Tibial nerve (tissue), 4 donors: ENCODE measurements at places on chromosomes 4 and X. TPM values are rescaled to one million over a fixed set of nuclear protein-coding genes. Genes with fewer than 3 reads are reported as not detected.

DNA sequence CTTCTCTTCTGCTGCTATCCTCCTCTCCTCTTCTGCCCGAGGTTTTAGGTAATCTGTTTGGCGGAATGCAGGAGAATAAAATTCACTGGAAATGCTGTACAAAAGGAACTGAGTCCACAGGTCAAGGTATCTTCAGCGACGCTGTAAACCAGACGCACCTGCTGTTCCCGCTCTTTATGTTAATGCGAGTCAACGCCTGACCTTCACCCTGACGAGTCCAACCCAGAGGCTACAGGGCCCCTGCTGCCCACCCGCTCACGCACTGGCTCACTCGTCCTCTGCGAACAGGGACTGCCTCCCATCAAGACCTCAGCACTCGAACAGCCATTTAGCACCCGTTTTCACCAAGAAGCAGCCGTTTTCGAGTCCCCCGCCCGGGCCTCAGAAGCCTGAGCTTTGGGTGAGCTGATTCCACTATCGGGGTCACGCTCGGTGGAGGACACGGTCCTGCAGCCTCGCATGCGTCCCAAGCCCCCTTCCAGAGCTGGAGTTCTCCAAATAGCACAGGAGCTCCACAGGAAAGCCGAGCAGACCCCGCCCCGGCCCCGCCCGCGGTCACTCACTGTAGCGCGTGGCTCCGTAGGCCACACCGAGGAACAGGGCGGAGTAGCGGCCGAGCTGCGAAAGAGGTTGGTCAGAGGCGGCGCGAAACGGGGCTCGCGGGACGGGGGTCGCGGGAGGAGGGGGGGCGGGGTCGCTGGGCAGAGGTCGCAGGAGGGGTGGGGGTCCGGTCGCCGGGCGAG lies 556 bp downstream of the ATP5ME start:
- peak; percentile 14 for DNase-seq

DNA sequence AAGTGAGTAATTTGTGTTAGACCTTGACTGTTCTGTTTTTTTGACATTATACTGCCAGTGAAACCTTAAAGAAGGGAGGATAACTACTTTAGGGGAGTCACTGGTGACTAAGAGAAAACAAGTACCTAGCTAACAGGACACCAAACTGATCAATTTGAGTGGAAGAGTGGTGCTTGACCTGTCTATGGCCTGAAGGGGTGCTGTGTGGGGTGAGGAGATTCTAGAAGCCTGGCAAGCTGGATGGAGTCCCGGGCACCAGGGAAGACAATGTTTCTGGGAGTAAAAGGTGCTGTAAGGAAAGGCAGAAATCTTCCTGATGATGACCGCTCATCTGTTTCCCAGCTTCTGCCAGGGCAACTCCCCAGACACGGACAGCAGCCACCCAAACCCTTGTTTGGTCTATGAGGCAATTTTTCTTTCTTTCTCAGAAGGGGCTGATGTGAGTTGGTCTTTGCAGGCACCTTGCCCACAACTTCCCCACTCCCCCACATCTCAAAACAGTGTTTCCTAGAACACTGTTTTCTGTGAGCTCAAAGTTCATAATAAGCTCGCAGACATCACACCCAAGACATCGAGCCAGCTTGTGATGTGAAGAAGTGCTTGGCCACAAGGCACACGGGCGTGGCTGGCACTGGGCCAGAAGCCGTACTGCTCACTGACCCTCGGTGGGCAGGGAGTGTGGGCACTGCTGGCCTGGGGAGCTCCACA lies 4.6 kb downstream of the TXK start:
- DNase-seq: no peak

DNA sequence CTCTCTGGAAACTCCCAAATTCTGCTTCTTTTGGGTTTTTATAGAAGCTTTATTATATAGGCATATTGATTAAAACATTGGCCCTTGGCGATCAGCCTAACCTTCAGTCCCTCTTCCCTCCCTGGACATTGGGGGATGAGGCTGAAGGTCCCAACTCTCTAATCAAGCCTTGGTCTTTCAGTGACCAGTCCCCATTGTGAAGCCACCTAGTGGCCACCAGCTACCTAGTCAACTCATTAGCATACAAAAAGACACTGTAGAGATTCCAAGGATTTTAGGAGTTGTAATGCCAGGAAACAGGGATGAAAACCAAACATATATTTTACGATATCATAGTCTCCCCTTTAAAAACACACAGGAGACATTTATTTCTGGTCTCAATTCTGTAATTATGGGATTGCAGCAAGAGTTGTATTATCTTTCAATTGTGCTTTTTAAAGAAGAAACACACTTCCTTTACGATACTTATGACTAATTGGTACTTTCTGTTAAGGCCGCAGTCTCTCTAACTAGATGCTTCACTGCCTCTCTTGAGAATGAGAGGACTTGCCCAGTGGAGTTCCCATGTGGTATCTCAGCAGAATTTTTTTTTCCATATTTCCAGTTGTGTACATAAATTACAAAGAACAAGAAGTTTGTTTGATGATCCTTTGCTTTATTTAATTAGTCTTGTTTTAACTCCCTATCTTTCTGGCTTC lies 58.2 kb downstream of the WDR17 start:
- DNase-seq: no peak

DNA sequence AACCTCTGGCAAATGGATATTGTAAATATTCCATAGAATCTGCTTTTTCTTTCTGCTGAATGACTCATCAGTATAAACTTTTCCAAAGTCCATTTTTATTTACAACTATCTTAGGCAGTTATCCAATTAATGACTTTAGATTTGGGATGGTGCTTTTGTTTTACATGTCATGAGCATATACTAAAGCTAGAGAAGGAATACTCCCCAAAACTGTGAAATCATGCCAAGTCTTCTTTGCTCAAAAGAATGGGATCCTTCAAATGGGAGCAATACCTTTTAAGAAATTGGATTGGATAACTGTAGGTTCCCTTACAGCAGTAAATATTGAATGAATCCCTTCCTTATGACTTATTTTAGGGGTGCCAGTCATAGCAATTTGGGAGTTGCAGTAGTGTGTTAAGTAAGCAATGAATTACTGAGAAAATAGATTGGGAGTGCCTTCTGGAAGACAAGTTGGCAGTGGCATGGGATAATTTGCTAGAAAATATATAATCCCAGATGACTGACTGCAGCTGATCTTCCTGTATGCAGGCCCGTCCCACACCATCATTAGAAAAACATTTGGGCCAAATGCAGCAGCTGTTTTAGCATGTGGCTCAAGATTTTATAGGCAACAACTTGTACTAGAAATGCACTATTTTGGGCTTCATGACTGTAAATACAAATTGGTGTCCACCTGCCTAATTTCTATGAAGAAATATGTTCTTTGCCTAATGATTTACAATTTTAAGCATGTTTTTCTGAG lies 2.8 kb downstream of the TMPRSS11D start:
- DNase-seq: no peak

DNA sequence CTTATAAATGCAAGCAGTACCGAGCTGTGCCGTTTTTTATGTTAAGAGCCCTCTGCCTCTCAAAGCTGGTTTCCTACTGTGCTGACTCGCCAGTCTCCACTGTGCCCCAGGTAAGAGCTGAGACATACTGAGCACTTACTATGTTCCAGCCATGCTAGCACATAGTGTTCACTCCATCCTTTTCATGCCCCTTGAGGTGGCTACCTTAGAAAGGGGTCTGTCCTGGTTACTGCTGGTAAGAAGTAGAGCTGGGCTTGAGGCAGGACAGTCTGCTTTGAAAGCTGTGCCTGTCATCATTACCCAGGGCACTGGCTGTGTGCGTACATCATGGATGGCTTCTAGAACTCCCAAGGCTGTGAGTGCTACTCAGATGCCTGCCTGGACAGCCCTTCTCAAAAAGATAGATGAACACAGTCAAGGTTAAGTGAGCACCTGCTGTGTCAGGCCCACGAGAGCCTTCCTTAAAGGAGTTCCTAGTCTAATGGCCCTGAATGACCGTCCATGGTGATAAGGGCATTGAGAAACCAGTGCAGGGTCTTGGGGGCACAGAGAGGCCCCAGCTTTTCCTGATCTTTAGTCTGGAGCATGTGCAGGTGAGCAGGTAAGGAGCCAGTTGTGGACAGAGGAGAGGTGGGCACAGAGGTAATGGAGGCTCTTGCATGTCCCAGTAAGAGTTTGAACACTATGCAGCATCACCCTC lies 1.6 kb downstream of the STK32B start:
- DNase-seq: no peak

- DNase-seq: no peak
Measured at GRCh38 chr4:18815081-18815778, 793.7 kb upstream of the LCORL start.

DNA sequence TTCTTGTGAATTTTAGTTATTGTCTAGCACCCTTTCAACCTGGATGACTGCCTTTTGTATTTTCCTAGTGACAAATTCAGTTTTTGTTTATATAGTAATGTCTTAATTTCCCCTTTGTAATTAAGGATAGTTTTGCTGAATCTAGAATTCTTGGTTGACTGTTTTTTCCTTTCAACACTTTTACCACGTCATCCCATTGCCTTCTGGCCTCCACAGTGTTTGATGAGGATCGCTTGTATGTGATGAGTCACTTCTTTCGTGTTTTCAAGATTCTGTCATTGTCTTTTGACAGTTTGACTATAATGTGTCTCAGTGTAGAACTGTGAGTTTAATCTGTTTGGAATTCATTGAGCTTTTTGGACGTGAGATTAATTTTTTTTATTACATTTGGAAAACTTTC lies 30.1 kb downstream of the KDM6A start:
- DNase-seq: no peak

- DNase-seq: no peak
Measured at GRCh38 chr4:132245319-132245718, 903.8 kb upstream of the PCDH10 start.

GRCh38 chr4:151276787-151277562 lies at the start of gene PRSS48:
PRSS48 (plus strand) TSS chr4:151277161; CDS start chr4:151277173, 12 bp downstream.
- DNase-seq: no peak

EDNRA gene
- 19.0 TPM for total RNA-seq

ATP8A1 gene
- 70.4 TPM for total RNA-seq

GJB1 gene
- 22.5 TPM for total RNA-seq

AIMP1 gene
- 22.9 TPM for total RNA-seq

EPHA5 gene
- 3.9 TPM for total RNA-seq
